Thymus (tissue), 14 donors: ENCODE measurements at places on chromosomes 6 and 20. TPM values are rescaled to one million over a fixed set of nuclear protein-coding genes. Genes with fewer than 3 reads are reported as not detected.

The C20orf204 gene
- 17.0 TPM for total RNA-seq

The TAF8 gene
- total RNA-seq, result 21.9 TPM

The SLPI gene
- total RNA-seq, result 28.0 TPM

The AKAP7 gene
- total RNA-seq, result 16.8 TPM

The CFAP61 gene
- total RNA-seq, result 0.24 TPM

The UBD gene
- total RNA-seq, result 158 TPM

The LHFPL5 gene
- total RNA-seq, result not detected

The EDN3 gene
- total RNA-seq, result 1.1 TPM

The TULP1 gene
- total RNA-seq, result 0.09 TPM

The KCNS1 gene
- total RNA-seq, result 0.14 TPM

The BTN1A1 gene
- 0.14 TPM for total RNA-seq

The LYRM2 gene
- 15.7 TPM for total RNA-seq

The EDN1 gene
- 1.0 TPM for total RNA-seq

The DUSP15 gene
- total RNA-seq, result 0.76 TPM

The MRAP2 gene
- total RNA-seq, result 1.6 TPM

The TXLNB gene
- 11.2 TPM for total RNA-seq

The C6orf163 gene
- total RNA-seq, result 1.7 TPM

The SLC17A3 gene
- 0.14 TPM for total RNA-seq

The HLA-DQB1 gene
- total RNA-seq, result 336 TPM

The MYL9 gene
- total RNA-seq, result 6.8 TPM

The BPIFB1 gene
- 0.24 TPM for total RNA-seq
